ENCODE measurements at places on chromosomes 4 and X. TPM values are rescaled to one million over a fixed set of nuclear protein-coding genes. Genes with fewer than 3 reads are reported as not detected.

The CXCL3 gene
- polyA plus RNA-seq, result not detected

The GALNT7 gene
- polyA plus RNA-seq, result 6.8 TPM

- no peak for DNase-seq
Measured at GRCh38 chr4:121015421-121015820, 56.9 kb downstream of the NDNF start.

DNA sequence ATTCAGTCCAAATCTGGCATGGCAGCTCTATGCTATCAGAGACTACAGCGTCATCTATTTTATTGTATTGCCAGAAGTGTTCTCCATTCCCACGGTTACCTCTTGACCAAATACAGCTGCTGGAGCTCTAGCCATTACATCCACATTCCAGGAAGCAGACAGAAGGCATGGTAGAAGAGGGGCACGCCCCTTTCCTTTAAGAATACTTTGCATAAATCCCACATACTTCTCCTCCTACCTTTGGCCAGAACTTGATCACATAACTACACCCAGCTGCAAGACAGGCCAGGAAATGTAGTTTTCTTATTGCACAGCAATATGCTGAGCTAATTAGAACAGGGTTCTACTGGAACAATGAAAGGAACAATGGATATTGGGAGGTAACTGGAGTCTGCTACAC lies 14.9 kb downstream of the SLC9A7 start:
- no peak for DNase-seq

DNA sequence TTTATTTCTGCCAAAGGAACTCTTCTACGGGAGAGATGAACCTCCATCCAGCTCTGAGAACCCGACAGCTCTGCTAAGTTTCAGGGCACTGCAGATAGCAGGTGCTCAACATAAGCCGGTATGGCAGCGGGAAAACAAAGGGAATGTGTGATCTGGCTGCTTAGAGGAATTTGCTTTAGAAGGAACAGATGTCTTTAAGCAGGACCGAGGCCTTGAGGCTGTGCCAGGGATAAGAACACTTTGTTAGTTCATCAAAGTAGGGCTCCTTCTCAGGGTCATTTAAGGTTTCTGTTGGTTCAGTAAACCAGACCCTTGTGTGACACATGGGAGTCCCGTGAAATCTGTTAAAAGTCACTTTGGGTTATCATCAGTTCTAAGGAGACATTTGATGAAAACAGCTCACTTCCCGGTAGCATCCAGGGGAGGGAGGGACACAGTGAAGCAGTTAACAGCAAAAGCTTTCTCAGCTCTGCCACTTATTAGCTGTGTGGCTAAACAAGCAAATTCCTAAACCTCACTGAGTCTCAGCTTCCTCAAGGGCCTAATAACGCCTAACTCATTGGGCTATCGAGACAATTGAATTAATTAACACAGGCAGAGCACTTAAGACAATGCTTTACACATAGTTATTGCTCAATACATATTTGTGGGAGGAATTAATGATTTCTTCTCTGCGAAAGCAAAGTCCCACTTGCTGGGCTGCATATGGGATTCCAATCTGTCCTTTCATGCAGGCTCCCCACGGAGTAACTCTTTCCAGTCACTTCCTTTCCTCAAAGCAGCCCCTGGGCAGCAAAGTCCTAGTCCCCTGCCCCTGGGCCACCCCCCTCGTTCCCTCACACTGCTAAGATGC lies 2.9 kb upstream of the FTSJ1 start:
- DNase-seq, result no peak

- no peak for DNase-seq
Measured at GRCh38 chr4:181662383-181662782, 580.8 kb upstream of the TENM3 start.

DNA sequence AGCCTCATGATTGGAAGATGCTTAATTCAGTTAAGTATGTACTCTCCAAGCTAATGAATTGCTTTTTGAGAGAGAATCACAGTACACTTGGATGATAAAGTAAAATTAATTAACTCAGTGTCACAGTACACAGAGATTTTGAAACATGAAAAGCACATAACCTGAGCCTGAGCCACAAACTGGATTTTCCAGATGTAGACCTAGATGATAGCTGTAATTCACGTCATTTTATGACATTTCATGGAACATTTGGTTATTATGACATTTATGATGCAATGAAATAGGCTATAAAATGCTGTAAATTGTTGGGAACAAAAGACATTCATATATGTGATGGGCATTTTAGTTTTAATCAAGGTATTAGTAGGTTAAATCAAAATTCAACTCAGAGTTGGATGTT lies 983.7 kb downstream of the STPG2 start:
- DNase-seq, result no peak
